ENCODE measurements at places on chromosomes 7 and 10.

DNA sequence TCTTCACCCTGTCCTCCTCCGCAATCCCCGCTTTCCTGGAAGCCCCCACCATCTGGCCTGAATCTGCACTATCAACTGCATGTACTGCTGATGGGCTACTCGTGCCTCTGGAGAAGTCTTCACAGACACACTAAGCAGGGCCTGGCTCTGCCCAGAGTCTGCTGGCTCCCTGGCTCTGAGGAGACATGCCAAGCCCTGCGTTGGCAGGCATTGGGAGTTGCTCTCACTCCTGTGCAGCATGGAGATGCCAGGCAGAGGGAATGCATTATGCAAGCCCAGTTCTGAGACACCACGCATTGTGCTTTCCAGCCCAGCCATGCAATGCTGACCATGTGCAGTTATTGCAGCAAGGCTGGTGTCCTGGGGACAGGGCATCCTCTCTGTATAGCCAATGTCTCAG, 314.6 kb downstream of the CXCL12 start:
- no peak for DNase-seq

DNA sequence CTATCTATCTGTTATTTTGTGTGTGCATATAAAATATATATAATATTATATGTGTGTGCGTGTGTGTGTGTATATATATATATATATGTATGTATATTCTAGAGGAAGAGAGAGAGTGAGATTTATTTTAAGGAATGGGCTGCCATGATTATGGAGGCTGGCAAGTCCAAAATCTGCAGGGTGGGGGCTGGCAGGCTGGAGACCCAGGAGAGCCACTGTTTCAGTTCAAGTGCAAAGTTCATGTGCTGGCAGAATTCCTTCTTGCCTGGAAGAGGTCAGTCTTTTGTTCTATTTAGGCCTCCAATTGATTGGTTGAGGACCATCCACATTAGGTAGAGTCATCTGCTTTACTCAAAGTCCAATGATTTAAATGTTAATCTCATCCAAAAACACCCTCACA, 42.3 kb upstream of the GARS1 start:
- no peak for DNase-seq

DNA sequence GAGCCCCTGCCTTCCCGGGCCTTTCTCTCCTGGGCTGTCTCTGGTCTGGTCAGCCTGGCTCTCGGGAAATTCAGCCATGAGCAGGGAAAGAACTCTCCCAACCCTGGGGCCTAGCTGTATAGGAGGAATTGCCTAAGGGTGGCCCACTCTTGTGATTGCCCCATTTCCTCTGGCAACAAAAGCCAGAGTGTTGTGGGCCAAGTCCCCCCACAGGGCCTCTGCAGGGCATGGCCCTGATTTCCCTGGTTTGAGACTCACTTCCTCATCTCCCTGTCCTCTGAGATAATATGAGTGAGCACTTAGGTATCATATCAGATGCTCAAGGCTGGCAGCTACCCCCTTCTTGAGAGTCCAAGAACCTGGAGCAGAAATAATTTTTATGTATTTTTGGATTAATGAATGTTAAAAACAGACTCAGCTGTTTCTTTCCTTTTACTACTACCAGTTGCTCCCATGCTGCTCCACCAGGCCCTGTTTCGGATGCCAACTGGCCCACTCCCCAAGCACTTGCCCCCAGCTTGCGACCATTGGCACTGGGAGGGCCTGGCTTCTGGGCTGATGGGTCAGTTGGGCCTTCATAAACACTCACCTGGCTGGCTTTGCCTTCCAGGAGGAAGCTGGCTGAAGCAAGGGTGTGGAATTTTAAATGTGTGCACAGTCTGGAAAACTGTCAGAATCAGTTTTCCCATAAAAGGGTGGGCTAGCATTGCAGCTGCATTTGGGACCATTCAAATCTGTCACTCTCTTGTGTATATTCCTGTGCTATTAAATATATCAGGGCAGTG, 11.4 kb downstream of the IRF5 start:
- DNase-seq, result no peak

DNA sequence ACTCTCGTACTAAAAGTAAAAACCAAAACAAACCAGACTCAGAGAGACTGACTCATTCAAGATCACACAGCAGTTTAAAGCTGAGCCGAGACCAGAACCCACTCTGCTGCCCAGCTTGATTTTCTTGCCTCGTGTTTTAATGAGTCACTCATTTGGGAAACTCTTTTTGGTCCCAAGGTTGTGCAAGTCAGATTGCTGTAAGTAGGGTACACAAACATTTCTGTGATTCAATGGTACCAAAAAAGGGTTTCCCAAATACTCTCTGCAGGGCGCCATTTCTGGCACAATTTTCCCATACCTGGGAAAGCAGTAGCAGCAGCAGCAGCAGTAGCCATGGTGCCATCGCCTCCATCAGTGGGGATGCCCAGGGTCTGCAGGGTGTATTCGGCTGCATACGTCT, 69.9 kb downstream of the ASAH2B start:
- no peak for DNase-seq

DNA sequence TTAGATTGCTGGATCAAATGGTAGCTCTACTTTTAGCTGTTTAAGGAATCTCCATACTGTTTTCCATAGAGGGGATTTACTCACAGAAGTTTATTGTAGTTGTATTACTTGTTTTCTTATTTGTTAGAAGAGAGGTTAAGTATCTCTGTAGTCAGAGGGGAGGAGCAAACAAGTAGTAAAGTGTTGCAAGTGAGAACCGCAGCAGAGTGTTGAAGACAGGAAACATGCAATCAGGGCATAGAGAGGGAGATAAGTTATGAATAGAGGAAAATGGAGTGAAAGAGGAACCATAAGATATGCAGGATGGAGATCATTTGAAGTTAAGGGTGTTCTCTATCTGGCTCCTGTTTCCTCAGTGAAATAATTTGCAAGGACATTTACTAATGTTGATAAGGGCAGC, 331.4 kb upstream of the TMEM229A start:
- no peak for DNase-seq

DNA sequence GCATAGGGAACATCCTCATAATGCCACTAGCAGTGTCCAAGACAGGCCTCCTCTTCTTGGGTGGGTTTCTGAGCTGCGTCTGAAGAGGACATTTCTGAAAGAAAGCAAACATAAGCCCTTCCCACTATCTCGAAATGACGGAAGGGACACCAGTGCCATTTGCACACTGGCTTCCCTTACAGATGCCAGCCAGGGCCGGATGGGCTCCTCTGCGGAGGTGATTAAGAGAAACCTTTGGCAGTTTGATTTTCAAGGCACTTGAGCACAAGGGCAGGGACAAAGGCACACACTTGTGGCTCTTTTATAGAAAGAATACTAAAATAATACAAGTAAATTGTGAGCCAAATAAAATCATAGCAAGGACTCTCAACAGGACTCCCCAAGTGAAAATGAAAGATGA, 106.6 kb upstream of the CELF2 start:
- DNase-seq, result no peak

DNA sequence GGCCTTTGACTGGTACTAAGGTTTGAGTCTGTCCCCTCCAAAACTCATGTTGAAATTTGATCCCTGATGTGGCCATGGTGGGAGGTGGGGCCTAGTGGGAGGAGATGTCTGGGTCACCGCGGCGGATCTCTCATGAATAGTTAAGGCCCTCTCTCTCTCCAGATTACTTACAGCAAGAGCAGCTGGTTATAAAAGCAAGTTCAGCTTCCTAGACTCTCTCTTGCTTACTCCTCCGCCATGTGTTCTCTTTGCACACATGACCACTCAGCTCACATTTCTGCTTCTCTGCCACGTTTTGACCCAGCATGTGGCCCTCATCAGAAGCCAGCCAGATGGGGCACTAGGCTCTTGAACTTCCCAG, 29.9 kb upstream of the ZMIZ1 start:
- peak; percentile 70 for DNase-seq

DNA sequence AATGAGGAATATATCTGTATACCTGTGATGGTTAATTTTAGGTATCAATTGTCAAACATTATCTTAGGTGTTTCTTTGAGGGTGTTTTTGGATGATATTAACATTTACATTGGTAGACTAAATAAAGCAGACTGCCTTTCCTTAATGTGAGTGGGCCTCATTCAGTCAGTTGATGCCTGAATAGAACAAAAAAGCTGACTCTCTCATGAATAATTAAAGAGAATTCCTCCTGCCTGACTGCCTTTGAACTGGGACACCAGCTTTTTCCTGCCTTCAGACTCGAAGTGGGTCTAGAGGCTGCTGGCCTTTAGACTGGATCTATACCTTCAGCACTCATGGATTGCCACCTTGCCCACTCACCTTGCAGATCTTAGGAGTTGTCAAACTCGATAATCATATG, 117.9 kb upstream of the TMEM168 start:
- DNase-seq, result no peak

GRCh38 chr10:1120306-1120705, 64.1 kb downstream of the WDR37 start:
- no peak for DNase-seq

GRCh38 chr7:23235813-23236221, 10.8 kb upstream of the GPNMB start:
- DNase-seq, result no peak

GRCh38 chr7:50369143-50370026, 64.9 kb downstream of the IKZF1 start:
- DNase-seq, result no peak

DNA sequence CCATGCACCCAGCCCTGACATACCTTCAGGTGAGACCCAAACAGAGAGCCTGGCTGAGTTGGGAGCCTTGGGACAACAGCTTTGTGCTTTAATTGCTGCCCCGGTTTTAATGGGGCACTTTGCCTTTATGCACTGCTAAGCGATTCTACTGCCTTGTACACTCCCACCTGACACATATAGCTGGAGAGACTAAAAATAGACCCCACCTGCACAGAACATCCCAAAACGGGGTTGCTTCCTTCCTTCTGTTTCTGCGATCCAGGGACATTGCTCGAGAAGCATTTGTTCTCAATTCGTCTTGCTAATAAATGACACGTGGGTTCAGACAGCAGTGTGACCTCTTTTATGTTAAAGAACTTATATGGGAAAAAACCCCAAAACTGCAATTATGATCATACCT, 258.8 kb upstream of the MYO3A start:
- no peak for DNase-seq

DNA sequence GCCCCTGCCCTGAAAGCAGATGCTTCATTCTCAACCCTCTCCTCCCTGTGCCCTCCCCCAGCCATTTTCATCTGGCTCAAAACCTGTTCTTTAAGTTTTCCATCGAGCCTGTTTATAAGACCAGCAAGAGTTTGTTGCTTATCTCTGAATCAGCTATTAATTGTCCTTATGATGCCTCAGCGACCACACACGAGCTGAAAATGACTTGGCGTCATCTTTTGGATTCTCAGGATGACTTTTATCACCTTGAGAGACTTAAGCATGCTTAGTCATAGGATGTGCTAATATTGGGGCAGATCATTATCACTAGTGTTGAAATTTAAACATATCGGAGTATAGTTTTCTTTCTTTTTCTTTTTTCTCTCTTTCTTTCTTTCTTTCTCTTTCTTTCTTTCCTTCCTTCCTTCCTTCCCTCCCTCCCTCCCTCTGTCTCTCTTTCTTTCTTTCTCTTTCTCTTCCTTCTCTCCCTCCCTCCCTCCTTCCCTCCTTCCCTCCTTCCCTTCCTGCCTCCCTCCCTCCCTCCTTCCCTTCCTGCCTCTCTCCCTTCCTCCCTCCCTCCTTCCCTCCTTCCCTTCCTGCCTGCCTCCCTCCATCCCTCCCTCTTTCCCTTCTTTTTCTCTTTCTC, 184.5 kb downstream of the PHTF2 start:
- DNase-seq, result no peak

DNA sequence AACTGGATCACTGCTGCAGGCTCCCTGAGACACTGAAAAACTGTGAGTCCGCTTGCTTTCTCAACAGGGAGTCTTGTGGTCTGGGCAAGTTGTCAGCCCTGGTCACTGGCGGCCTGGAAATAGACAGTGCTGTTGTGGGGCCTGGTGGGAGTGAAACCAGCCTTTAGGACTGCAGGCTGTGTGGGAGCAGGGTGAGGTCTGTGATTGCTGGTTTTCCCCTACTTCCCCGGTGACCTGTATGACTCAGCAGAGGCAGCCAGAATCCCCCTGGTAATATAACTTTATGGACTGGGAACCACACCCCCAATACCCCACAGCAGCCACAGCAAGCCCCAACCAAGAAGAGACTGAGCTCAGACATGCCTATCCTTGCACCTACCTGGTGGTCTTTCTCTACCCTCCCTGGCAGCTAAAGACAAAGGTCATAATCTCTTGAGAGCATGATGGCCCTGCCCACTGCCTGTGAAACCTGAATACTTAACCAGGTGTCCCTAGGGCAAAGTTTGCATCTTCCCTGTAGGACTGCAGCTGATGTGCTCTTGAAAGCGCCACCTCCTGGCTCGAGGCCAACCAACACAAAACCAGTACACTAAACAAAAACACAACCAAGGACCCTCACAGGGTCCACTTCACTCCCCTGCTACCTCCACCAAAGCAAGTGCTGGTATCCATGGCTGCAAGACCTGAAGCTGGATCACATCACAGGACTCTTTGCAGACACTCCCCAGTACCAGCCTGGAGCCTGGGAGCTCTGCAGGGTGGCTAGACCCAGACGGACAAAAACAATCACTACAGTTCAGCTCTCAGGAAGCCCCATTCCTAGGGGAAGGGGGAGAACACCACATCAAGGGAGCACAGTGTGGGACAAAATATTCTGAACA, 7.2 kb upstream of the ADAM22 start:
- DNase-seq, result no peak

DNA sequence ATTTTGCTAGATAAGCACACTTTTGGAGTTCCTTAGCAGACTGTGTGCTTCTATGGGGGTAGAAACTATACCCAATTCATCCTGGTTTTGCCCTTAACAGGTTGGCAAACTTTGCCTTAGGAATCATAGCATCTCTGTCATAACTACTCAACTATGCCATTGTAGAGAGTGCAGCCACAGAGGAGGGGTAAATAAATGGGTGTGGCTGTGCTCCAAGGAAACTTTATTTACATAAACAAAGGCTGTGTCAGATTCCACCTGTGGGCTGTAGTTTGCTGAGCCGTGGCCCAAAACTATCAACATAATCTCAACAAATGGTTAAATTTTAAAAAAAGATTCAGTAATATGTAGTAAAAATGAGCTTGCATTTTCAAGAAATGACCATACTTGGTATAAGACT, 51.6 kb upstream of the LAMB1 start:
- DNase-seq, result no peak

DNA sequence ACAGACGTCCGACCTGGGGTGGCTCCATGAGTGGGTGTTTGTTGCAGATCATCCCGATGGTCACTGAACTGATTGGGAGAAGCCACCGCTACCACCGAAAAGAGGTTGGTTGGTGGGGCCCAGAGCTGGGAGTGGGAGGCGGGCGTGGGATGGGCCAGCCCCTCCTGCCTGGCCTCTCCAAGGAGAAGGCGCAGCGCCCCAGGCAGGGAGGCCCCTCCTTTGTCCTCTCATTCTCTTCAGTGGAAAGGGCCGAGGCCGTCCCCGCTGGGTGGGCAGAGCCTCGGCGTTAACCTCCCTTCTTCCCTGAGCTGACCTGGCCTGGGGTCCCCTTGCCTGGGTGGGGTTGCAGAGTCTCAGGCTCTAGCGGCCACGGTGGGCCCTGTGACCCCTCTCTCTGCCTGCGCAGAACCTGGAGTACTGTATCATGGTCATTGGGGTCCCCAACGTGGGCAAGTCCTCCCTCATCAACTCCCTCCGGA, 5.2 kb downstream of the MTG1 start:
- no peak for DNase-seq

GRCh38 chr7:18978108-18978495, 139.3 kb downstream of the TWIST1 start:
- no peak for DNase-seq

- DNase-seq, result no peak
Measured at GRCh38 chr7:16675277-16675676, 29.3 kb downstream of the BZW2 start.

Measured in left renal cortex interstitium (tissue), 4 donors.